Fibroblast of mammary gland (primary cell): ENCODE measurements at places on chromosomes 3 and 15.

- no peak for DNase-seq
Observed at GRCh38 chr3:17986348-17986816, 244.0 kb upstream of the TBC1D5 start.

DNA sequence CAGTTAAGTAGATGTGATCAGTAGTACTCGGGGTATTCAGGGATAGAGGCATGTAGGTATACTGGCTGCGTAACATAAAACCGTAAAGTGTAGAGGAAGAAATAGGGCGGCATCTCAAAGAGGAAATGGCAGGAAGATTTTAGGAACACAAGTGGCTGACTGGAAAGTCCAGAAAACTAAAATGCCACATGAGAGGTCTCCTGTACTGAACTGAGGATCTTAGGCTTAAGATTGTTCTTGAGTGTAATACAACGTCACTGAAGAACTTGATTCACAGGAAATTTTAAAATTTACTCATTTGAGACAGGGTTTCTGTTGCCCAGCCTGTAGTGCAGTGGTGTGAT lies 2.3 kb upstream of the LMLN start:
- DNase-seq = no peak

GRCh38 chr15:64877435-64877834 lies 34.3 kb upstream of the ANKDD1A start:
- no peak for DNase-seq

DNA sequence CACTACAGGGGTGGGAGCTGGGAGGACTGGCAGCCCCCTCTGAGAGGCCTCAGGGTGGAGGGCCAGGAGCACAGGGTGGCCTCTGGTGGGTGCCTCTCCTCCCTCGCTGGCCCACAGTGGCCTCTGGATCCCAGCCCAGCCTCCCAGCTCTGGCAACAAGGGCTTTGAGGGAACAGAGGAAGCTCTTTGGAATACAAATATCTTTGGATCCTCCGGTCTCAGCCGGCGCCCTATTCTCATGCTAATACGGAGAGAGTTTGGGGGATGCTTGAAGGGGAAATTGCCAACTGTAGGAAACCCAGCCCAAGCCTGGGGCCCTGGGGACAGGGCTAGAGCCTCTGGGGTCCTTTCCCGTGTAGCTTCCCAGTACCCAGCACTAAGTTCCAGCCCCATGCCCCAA lies 33.4 kb upstream of the INSYN1 start:
- DNase-seq = no peak

DNA sequence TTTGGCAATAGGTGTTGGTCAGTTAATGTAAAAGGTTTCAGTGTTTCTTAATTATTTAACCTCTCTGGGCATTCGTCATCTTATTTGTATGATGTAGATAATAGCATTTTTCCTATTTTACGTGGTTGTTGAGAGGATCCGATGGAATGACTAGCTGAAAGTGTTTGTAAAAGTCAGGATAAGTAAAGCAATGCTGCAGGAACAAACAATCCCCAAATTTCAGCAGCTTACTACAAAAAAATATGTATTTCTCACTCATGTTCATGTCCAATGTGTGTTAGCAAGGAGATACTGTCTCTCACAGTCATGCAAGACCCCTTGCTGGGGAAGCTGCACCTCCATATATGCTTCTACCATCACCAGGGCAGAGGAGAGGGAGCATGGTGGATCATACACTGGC lies 38.7 kb downstream of the CEMIP start:
- DNase-seq = no peak

DNA sequence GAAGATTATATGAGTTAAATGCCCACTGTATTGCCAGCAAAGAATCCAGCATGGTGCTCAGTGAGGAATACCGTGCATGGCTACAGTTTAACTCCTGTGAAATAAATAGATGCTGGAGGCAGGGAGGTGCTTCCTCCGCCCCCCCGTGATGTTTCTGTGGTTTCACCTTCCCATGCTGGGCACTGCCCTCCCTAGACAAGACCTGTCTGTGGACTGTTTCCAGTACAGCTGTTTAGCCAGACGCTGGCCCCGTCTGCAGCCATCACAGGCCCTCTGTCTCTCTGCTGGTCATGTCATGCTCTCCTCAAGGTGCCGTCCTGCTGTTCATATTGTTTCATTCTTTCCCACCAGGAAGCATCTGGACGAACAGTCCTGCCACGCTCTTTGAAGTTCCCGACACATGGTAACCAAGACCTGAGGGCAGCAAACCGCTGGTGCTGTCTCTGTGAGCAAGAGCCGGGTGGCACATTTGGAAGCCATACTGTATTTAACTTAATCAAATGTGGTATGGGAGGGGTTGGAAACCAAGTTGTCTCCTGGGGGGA lies 31.4 kb downstream of the GOLGA8S start:
- DNase-seq = no peak

GRCh38 chr15:86483936-86484335 lies 404.3 kb downstream of the AGBL1 start:
- no peak for DNase-seq
